Activated gamma-delta T cell treated with Interleukin-2 at 50 U/mL for 16 hours (primary cell): ENCODE measurements at places on chromosomes 7 and 10.

- DNase-seq, result no peak
Measured at GRCh38 chr10:94239696-94240095, 123.0 kb downstream of the NOC3L start.

DNA sequence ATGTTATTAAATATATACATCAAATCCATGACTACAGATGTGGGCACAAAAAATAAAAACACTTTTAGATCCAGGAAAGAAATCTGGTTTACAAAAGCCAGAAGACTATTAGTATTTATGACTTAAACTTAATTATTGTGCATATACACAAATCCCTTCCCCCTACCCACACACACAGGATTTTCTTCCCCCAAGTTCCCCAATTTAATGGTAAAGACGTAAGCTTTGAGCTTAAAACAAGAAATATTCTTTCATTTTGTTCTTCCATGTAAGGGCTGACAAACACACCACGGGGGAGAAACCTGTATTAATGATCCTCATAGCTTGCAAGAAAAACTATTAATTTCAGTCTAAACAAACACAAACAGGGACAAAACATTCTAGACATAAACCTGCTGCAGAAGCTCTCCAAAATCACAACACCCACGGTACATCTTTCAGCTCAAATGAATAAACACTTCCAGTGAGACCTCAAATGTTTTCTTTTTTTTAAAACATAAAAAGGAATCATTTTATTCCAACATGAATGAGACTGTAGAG is 28.5 kb downstream of the OSBPL3 start:
- DNase-seq, result no peak

GRCh38 chr10:47322300-47323061 is at the start of gene GDF2:
Gene GDF2, plus strand, starts transcription at chr10:47322454. Its CDS starts 215 bp downstream, at chr10:47322669.
- no peak for DNase-seq

DNA sequence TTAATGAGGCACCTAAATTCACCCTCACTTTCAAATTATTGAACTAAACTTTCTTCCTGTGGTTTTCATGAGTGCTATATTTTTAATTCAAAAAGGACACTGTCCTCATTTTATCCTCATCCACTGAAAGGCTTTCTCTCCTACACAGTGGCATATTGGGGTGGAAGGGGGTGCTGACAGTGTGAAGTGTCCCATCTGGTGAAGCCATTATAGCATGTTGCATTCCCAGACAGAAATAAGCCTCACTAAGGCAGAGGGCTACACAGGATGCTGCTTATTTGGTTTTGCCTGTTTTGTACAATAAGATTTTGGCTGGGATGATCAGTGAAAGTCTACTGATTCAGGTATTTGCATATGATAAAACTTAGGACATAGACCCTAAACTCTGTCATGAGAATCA is 82.4 kb upstream of the INHBA start:
- no peak for DNase-seq

DNA sequence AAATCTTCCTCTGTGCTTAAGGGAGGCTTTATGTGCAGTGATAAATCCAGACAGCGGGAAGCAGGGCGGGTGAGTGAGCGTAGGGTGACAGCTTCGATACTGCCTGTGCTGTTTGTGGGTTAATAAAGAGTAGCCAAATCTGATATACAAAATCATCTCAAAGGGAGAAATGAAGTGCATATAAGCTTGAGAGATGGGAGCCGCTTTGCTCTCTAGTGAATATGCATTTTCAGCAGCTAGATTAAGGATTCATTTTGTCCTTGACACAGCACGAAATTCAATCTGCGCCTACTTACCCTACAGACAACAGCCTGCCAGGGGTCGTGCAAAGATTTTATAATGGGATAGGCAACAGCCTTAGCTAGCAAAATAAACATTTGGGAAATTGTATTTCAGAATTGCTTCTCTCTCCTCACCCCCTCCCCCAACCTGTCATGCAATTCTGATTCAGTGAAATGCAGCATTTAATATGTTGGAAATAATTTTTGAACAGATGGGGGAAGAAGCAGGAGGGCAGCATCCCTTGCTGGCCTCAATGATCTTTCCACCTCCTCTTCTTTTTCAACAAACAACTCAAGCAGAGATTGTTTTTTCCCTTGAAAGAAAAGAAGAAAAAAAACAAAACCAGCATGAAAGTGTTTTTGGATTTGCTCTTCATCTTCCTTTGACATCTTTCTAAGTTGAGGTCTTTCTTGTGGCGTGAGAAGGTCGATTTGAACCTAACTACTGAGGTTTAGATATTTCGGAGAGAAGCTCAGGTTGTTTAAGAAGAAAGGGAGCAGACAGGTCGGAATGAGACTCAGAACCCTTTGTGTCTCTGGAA is 117.9 kb downstream of the AOAH start:
- no peak for DNase-seq

GRCh38 chr10:69792341-69792740 is 9.4 kb upstream of the COL13A1 start:
- no peak for DNase-seq

DNA sequence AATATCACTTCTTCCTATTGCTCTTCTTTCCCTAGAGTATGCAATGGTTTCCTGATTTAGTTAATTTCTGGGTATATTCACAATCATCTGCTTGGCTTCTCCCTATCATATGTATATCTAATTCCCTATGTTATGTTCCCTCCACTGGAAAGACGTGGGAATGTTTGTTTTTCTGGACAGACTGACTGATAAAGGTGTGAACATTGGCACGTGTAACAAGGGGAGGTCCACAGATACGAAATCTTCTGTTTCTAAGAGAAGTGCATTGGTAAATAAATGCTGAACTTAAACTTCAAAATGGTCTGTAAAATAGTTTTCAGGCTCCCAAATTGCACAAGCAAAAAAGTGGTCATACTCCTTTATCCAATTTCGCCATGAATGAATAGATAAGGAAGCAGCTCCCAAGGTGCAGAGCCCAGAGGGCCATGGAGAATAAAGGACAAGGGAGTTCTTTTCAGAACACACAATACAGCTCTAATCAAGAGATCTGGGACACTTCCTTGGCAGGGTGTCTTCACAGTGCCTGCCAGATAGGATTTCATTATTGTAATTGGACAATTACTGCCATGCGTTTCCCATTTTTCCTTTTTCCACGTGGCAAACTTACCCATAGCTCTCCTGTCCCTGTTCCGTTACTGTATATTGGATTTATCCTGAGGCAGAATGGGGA is 141.9 kb downstream of the RNF133 start:
- DNase-seq, result no peak

DNA sequence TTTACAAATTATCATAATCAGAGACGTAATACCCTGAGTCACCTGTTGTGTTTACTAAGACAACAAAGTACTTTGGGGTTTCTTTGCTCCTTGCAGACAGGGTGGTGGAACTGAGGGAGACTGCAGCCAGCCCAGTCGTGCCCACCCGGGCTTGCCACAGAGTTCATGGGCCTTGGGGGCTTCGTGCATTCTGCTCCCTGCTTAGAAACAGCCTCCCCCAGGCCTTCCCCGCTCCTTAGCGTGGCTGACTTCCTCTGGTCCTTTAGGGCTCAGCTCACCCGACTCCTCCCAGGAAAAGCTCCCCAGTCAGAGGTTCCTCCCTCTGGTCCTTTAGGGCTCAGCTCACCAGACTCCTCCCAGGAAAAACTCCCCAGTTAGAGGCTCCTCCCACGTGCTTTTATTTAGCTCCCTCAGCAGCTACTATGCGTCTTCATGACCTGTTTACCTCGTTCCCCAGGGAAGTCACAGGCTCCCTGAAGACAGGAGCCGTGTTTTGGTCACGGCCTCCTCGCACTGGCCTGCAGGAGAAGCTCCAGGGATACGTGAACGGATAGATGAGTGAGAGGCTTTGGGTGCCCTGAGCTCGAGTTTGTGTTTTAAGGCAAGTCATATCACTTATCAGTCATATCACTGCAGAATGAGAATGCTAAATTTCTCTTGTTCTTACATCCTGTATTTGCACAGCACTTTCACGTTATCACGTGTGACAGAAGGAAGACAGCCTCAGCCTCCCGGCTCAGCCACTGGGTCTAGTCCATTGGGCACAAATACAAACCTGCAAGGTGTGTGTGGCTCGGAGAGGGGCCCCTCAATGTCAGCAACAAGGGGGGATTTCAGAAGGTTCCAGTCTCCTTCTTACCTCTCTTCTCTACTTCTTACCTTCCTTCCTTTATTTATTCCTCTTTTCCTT is 52.7 kb upstream of the VIPR2 start:
- peak; percentile 55 for DNase-seq

GRCh38 chr7:156493942-156494341 is 146.6 kb upstream of the RNF32 start:
- DNase-seq, result no peak

DNA sequence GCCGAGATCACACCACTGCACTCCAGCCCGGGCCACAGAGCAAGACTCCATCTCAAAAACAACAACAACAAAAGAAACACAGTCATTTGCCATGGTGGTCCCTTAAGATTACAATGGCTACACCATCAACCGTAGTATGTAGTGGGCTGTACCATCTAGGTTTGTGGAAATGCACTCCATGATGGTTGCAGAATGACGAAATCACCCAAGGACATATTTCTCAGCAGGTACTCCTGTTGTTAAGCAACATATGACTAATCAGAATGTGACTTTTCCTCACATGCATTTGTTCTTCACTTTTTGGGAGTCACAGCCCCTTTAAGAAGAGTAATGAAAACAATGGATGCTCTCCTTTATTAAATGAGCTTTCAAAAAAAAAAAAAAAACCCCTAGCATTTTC is 11.0 kb downstream of the SVIL start:
- DNase-seq, result no peak

- no peak for DNase-seq
Measured at GRCh38 chr10:16950656-16951601, 133.7 kb upstream of the RSU1 start.

DNA sequence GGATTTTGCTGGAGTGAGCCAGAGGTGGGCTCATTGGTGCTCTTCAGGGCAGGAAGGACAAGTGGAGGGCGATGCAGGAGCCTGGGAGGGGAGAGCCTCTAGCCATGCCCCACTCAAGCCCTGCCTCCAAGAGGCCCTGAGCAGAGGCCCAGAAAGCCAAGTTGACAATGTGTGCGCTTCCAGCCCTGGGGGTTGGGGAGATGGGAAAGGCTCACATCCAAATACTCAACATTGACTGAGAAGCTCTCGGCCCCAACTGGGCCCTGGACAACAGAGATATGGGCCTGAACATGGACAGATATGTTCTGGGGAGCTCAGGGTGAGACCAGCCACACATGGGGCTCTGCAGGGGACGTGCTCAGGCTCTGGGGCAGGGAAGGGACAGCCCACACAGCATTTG is 39.0 kb downstream of the FRMPD2 start:
- DNase-seq, result no peak

- no peak for DNase-seq
Measured at GRCh38 chr10:12600652-12601051, 251.3 kb downstream of the CAMK1D start.

DNA sequence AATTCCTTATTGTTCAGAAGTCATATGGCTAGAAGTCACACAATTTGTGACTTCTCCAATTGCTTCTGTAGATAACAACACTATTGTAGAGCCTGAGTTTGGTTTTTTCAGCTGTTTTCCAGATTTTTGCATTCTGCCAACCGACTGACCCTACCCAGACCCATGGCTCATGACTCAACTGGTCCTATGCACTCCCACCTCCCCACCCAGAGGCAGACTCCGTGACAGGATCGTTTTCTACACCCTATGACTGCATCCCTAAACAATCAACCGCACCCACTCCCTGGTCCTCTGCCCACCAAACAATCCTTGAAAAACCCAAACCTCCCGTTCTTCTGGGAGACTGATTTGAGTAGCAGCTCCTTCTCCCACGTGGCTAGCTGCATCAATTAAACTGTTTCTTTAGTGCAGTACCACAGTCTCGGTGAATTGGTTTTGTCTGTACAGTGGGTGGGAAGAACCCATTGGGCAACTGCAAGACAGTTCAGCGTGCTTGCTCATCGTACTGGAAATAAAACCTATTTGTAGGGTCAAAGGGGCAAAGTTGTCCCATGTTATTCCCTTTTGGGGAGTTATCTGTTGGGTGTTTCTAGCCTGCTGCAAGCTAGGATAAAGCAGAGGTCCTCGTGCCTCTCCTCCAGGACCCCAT is 150.3 kb upstream of the FAM20C start:
- DNase-seq, result no peak

DNA sequence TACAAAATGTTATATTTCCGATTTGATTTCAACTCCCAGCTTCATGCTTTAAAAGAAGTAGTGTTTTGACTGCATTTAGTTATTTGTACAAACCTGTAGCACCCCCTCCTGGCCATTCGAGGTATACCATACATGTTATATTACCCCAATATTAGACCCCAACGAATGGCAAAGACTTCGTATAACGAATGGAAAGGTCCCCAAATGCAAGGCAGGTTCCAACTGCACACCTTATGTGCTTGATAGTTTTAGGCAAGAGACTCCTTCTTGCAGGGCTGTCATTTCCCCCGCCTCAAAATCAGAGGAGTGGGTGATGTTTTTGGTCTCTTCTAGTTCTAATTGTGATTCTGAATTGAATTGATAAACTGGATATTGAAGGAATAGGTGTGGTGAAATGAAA is 101.1 kb upstream of the TARP start:
- peak; percentile 77 for DNase-seq

- no peak for DNase-seq
Measured at GRCh38 chr7:28711114-28711513, 247.0 kb downstream of the TRIL start.

DNA sequence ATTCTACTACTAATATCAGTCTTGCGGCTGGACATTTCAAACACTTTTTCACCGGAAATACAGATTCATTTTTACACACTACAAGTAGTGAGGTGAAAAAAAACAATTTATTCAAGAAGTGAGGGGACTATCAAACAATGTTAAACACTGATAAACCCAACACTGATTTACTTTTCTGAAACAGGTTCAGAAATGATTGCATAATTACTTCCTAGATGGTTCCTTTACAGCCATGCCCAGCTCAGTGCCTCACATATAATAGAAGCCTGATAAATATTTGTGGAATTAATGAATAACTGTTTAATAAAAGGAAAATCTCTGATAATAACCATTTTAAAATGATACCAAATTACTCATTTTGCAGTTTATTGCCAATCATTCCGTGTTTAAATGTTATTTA is 34.6 kb downstream of the FRA10AC1 start:
- DNase-seq, result no peak

- DNase-seq, result no peak
Measured at GRCh38 chr7:82527851-82528250, 84.3 kb upstream of the CACNA2D1 start.

- no peak for DNase-seq
Measured at GRCh38 chr10:17239345-17240085, 11.5 kb downstream of the VIM start.

DNA sequence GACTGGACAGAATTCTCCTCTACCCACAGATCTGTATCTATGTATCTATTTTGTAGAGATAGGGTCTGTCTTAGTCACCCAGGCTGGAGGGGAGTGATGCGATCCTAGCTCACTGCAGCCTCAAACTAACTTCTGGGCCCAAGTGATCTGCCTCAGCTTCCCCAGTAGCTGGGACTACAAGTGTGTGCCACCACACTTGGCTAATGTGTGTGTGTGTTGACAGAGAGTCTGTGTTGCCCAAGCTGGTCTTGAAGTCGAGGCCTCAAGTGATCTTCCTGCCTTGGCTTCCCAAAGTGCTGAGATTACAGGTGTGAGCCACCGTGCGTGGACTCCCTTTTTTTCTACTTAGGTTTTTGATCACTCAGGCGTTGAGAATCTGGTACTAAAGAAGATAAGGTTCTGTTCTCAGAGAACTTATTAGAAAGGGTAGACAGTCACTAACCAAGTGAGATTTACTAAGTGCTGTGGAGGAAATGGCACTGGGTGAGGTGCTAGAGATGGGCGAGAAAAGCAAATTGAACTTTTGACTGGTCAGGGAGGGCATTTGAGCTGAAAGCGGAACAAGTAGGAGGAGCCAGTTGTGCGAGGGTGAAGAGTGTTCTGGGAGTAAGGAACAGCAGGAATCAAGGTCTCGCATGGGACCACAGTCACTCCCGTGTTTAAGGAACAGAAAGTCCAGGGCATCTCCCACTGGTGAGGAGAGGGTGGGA is 18.0 kb downstream of the NDUFB2 start:
- no peak for DNase-seq
